ENCODE measurements at places on chromosomes 12 and 14. TPM values are rescaled to one million over a fixed set of nuclear protein-coding genes. Genes with fewer than 3 reads are reported as not detected.

GRCh38 chr14:59398841-59399240 lies 66.3 kb downstream of the GPR135 start:
- DNase-seq, result no peak

DNA sequence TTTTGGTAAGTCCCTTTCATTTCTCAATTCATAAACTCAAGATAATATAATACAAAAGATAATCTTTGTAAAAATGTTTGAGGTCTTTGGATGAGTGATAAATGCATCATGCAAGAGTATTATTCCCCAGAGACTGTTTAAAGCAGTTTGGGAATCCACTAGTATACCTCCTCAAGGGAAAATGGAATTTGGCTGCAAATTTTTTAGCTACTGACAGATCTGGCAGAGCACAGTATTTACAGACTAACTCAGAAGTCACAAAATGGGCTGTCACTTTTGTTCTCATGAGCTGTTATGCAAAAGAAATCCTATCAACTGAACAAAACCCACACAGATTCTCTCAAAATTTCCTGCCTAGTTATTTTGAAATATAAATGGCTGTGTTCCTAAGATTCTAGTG lies 9.9 kb downstream of the SPIC start:
- no peak for DNase-seq

GRCh38 chr12:53078425-53079225 lies 565 bp downstream of the SPRYD3 start:
- no peak for DNase-seq

DNA sequence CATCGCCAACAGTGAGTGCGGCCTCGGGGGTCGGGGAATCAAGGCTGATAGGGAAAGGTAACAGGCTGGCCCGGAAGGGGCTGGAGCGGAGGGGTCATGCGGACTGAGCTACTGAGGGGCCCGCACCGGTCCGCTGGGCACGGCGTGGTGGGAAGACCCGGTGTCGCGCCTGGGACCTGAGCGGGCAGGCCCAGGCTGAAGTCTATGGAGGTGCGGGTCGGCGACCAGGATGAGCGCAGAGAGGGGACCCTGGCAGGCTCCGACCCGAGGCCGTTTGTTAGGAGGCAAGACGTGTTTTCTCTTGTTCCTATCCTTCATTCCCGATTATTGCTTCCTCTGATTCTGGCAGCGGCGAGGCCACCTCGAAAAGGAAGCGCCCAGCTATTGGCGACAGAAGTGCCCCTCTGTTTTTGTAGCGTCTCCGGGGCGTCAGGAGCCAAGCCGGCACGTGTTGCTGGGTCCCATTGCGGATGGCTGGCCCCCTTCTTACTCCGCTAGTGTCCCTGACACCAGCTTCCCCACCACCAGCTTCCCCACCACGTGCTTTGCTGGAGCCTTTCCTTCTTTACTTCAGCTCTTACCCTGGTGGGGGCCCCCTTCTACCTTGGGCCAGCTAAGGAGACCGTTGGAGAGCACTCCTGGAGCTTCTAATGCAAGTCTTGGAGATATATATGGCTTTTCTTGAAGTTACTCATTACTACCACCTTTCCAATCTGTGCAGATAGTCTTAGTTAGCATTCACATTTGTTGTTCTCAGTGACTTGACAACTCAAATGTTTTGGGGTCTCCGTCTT lies 653 bp downstream of the PA2G4 start:
- peak; percentile 60 for DNase-seq

GRCh38 chr14:101124815-101125214 lies 221.3 kb upstream of the RTL1 start:
- DNase-seq, result no peak

GRCh38 chr14:98244966-98245569 lies 1026.9 kb downstream of the BCL11B start:
- DNase-seq, result no peak

- no peak for DNase-seq
These were observed 11.8 kb upstream of the KRAS start for GRCh38 chr12:25262389-25263074.

- DNase-seq, result no peak
These were observed 3.5 kb upstream of the FAR2 start for GRCh38 chr12:29145372-29146170.

Gene CLEC1A
- total RNA-seq, result 4.4 TPM

Gene ANKRD33
- not detected for total RNA-seq

Gene COL2A1
- 0.25 TPM for total RNA-seq

Gene MYO1H
- 0.52 TPM for total RNA-seq

Gene RIMKLB
- total RNA-seq, result 9.7 TPM

Measured in left ventricle myocardium superior (tissue), 1 donor.